Thyroid gland (tissue), 4 donors: ENCODE measurements at places on chromosomes 13 and 19. TPM values are rescaled to one million over a fixed set of nuclear protein-coding genes. Genes with fewer than 3 reads are reported as not detected.

GRCh38 chr19:42254850-42255765, at the start of gene ERF:
TSS of gene ERF (minus strand) at chr19:42255128. CDS start at chr19:42254999, 129 bp downstream.
- peak; percentile 91 for DNase-seq

DNA sequence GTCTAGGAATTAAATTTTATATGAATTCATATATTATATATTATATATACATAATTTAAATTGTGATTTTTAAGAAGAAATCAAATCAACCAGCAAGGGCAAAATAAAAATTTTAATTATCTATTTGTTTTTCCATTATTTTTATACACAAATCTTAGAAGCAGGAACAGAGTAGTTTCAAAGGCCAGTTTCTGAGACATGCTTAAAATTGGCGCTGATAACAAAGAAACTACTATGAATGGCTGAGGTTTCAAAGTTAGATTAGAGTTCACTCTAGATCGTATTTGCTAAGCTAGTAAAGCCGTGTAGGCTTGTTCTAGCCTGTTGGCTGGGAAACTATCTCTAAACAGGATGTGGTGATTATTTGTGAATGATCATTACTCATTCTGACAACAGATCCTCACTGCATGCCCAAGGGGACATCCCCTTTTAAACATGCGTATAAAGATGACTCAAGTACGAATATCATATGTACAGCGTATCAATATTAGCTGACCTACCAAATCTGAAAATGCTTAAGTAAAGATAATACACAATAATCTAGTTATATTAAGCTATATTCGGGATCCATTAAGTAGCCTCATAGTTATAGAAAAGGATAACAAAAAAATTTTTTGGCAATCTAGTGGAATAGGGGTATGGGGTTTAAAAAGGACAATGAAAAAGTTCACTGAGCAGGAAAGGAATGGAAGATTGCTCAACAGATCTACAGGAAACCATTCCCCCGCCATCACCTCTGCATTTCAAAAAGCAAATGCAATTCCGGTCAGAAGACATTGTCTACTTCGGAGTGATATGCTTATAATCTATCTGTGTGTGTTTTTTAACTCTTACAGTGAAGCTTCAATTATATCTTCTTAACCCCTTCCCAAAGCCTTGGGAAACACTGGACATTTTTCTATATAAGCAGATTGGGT, 150.1 kb downstream of the SHISA2 start:
- DNase-seq, result no peak

The RGL3 gene
- 63.4 TPM for total RNA-seq

The GJB2 gene
- total RNA-seq, result 1.9 TPM

DNA sequence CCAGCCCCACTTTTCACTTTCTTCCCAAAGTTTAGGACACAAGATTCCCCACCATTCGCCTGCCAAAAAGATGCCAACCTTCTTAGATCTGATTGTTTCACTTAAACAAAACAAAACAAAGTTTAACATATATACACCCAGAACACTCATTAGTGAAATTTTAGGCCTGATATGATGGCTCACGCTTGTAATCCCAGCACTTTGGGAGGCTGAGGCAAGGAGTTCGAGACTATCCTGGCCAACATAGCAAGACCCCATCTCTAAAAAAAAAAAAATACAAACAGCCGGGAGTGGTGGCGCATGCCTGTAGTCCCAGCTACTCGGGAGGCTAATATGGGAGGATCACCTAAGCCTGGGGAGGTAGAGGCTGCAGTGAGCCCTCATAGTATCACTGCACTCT, 4.9 kb downstream of the PGPEP1 start:
- no peak for DNase-seq

GRCh38 chr13:99339736-99340397, 32.7 kb upstream of the GPR183 start:
- DNase-seq, result peak; percentile 52

The CAB39L gene
- total RNA-seq, result 29.8 TPM

DNA sequence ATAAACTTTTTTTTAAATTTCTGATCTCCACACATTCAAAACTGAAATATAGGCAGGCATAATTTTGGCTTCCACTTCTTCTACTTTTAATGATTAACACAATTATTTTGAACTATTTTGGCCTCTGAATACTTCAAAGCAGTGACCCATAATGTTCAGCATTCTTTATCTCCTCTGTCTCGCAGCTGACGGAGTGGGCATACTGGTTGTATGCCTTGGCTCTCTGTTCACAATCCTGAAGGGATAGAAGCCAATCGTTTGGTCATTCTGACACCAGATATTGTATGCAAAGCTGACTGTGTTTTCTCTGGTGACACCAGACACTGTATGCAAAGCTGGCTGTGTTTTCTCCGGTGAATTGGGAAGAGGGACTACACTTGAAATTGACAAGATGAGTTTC, 833.0 kb downstream of the EFNB2 start:
- no peak for DNase-seq

GRCh38 chr13:113999618-113999910, 25.7 kb upstream of the C13orf46 start:
- no peak for DNase-seq

GRCh38 chr13:93304868-93305613, 78.4 kb downstream of the GPC6 start:
- DNase-seq, result no peak

The BTBD2 gene
- total RNA-seq, result 89.9 TPM

The TYK2 gene
- 64.0 TPM for total RNA-seq
